ENCODE measurements at places on chromosomes 7 and 10.

DNA sequence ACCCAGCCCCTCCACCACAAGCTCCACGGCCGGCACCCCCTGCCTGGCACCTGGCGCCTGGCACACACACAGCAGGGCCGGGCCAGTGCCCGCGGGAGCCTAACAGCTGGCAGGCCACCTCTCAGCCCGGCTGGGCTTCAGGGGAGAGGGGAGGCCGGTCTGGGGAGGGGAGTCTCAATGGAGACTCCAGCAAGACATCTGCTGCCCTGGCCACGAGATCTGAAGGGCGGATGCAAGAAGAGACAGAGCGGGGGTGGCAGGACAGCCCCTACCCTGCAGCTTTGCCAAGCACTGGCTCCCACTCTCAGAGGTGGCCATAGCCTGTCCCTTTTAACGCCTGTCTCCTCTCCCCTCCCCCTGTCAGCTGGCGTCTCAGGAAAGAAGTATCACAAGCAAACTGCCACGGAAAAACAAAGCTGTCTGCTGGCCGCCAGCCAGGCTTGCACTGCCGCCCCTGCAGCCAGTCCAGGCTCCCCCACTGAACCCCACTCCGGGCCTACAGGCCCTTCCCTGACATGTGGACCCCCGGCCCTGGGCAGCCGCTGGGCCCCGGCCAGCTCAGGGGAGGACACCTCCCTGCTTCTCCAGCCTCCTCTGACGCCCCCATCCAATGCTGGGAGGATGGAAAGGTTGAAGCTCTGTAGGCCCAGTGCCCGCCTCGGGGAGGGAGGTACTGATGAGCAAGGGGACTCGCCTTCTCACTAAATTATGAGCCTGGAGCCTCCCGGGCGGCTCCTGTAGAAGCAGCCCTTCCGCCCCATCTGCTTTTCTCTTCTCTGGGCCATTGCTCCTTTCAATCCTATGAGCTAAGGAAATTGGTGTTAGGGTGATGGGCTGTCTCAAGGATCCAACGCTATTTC, 178.4 kb downstream of the ARHGAP12 start:
- DNase-seq = no peak

DNA sequence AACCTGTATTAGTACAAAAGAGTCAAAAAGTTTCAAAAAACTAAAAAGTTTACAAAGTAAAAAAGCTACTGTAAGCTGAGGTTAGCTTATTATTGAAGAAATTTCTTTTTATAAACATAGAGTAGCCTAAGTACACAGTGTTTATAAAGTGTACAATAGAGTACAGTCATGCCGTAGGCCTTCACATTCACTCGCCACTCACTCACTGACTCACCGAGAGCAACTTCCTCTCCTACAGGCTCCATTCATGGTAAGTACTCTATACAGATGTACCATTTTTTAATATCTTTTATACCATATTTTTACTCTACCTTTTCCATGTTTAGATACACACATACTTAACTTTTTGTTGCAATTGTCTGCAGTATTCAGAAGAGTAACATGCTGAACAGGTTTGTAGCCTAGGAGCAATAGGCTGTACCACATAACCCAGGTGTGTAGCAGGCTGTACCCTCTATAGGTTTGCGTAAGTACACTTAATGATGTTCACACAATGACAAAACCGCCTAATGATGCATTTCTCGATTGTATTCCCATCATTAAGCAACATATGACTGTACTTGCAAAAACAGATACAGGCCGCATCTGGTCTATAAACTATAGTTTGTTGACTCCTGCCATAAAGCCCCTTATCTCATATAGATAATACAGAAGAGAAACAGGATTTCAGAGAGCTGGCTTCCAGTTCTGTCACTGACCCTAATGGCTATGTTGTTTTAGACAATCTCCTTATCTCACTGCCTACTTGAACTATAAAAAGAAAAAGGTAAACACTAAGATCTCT, 438.8 kb downstream of the HTR7 start:
- peak; percentile 84 for DNase-seq

- DNase-seq = no peak
Measured at GRCh38 chr10:62724465-62724864, 80.1 kb upstream of the ADO start.

DNA sequence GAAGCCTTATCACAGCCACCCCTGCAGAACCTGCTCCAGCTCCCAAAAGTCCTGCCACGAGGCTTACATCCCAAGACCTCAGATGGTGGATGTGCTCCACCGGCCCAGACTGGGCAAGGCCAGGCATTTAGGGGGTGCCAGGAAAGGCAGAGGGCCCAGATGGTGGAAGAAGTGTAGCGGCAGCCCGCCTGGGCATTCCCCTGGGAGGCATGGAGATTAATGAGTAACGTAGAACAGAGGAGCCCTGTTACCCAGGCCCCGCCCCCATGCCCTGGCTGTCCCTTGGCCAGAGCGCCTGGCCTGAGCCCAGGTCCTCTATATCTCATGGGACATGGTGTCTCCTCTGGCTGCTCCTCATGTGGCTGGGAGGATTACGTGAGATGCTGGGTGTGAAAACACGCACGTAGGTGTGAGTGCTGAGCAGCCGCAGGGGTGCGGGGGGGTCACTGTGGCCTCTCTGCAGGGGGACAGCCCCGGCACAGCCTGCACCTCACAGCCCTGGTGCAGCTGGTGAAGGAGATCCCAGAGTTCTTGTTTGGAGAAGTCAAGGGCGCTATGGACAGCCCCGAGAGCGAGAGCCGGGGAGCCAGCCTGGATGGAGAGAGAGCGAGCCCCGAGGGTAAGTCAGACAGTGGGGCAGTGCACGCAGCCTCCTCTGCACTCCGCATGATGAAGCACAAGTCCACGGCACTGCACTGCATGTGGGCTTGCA, 52.9 kb downstream of the ZNF467 start:
- no peak for DNase-seq

DNA sequence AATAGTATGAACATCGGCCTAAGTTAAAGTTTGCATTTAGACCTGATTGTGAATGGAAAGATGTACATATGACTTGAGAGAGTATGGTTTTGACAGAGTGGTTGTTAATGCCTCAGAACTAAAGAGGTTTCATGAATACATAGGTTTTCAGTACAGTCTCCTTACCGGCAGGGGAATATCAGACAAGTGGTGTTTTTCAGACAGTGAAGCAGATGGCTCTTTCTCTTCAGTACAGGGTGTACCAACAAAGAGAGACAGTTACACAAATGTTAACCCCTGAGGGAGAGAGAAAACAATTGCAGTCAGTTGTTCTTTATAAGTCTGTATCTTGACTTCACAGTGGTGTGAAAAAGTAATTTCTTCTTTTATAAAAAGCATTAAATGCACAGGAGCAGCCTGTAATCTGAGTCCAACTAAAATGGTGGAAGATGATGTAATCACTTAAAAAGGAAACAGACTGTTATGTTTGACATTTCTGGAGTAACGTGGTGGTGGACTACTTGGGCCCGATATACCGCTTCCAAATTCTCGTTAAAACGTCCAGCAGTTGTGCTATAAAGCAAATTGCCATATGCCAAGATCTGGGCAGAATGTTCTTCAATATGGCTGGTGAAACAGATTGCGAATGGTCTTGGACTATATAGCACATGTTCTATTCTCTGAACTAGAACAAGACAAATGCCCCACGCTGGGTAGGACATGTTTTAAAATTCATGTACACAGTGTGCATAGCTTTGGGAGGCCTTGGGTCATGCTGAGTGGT, 69.2 kb downstream of the SDK1 start:
- no peak for DNase-seq

DNA sequence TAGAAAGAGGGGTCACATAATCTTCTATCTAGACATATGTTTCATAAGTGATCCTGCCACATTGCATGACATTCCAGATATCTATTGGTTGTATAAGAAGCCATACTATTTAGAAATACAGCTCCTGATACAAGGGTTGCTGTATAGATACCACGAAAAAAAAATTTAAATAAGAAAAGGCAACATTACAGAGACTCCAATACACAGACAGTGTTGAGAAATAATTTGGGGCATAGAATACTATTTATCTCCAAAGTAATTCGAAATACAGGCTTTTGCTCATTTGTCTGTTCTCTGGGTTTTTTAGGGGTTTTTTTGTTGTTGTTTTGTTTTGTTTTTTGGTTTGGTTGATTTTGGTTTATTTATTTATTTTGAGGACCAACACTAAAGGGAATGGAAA, 2.6 kb downstream of the IFIT2 start:
- no peak for DNase-seq

GRCh38 chr10:21757185-21757901, 223.3 kb downstream of the MLLT10 start:
- DNase-seq = no peak

DNA sequence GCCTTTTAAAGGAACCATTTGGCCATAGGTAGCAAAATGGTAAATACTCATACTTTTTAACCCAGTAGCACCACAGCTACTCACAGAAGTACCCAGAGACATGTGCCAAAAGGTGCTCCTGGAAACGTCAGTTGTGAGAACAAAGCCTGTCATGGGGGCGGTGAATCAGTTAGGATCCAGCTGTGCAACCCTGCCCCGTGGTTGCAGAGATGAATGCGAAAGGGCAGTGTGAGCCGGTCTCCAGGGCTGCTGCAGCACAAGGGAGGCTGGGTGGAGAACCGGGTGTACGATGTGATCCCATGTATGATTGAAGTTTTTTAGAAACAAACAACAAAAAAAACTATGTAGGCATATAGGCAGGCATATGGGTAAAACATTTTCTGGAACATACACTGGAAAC, 1.3 kb upstream of the LRRC18 start:
- no peak for DNase-seq

GRCh38 chr7:18289788-18290187, 205.8 kb upstream of the HDAC9 start:
- no peak for DNase-seq

Data from EL (cell line).